ENCODE measurements at places on chromosomes 6 and 20.

- no peak for DNase-seq
Measured at GRCh38 chr6:121951123-121951522, 448.3 kb upstream of the HSF2 start.

DNA sequence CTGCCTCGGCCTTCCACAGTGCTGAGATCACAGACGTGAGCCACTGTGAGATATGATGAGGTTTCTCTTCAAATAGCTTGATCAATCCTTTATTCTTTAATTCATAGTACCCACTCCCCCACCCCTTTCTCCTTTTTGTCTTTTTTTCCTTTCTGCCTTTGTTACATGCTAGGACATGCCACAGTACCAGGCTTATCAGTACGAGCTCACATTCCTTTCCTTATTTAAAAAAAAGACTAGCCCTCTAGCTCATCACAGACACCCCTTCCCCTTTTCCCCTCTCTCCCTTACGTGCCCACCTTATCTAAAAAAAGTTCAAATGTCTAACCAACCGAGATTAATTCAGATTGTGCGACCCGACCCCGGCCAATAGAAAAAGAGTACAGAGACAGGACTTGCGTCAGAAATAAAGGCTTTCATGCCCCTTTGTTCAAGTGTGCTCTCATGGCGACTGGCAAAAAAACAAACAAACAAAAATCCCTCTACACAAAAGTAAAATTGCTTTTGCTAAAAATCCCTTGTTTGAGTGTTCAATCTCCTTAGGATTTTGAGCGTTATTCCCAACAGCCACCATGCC lies 49.2 kb downstream of the MRAP2 start:
- no peak for DNase-seq

- DNase-seq = no peak
Measured at GRCh38 chr20:23232679-23233308, 117.8 kb upstream of the NXT1 start.

GRCh38 chr6:149901444-149902140 lies 3.7 kb upstream of the RAET1E start:
- no peak for DNase-seq

- DNase-seq = peak; percentile 52
Measured at GRCh38 chr20:1225783-1226654, at the start of gene RAD21L1. RAD21L1 (plus strand) TSS chr20:1226044; CDS start chr20:1228454, 2,410 bp downstream.

GRCh38 chr6:77551135-77551534 lies 87.8 kb upstream of the HTR1B start:
- no peak for DNase-seq

DNA sequence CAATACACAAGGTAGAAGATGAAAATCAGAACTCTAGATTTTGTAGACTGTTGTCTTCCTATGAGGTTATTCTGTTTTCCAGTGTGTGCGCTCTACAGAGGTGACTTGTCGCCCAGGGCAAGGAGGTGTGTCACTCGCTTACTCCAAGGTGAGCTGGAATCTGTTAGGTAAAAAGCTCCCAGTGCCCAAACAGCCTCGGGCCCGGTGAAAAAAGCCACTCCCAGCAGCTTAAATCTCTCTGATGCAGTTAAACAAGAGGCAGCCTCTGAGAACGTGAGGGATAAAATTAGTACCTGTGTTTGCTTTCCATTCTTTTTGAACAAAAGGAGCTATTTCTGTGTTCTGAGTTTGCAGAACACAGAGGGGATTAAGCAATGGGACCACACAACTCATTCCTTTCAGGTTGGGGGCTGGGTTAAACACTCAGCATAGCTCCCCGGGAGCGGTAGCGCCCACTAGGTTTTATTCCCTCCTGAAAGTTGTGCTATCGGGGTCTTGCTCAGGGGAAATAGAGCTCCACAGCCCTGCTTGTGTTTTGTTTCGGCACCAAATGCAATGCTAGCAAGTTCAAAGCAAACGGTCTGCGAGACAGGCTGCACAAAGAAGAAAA lies 181.2 kb downstream of the FOXA2 start:
- DNase-seq = no peak

GRCh38 chr6:84150705-84151104 lies 76.7 kb downstream of the CEP162 start:
- no peak for DNase-seq

DNA sequence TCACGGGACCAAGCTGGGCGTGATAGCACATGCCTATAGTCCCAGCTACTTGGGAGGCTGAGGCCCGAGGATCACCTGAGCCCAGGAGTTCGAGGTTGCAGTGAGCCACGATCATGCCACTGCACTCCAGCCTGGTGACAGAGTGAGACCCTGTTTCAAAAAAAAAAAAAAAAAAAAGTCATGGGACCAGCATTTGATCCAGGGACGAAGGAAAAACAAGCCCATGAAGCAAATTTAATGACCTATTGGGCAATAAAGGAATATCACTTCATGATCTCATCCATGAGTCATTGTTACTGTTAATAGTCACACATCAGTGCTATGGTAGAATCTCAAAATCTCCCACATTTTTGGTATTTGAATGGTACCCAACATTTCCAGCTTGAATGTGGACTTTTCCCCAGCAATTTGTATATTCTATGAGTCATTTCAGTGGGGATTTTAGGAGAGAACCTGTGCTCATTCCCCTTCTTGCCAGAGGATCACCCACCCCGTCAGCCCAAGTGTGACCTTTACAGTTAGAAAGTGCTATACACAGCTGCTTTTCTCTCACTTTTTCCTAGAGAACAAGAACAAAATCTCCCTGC lies 8.5 kb upstream of the SOD2 start:
- no peak for DNase-seq

DNA sequence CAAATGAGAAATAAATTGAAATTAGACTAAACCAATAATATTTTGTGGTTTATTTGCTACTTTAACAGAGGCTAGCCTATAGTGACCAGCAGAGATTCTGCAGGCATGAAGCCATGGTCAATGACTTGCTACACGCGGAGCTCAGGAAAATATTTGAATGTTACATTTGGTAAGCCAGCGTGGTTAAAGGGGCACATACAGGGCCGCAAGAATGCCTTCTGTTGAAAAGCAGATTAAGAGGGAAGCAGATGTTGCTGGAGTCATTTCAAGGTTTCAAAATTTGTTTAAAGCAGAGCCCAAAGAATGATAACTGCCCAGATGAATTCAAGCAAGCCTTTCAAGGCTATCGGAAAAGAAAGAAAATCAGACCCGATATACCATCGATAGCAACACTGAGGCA lies 294.3 kb upstream of the MAN1A1 start:
- DNase-seq = no peak

- DNase-seq = no peak
Measured at GRCh38 chr20:22920898-22921297, 114.2 kb upstream of the SSTR4 start.

DNA sequence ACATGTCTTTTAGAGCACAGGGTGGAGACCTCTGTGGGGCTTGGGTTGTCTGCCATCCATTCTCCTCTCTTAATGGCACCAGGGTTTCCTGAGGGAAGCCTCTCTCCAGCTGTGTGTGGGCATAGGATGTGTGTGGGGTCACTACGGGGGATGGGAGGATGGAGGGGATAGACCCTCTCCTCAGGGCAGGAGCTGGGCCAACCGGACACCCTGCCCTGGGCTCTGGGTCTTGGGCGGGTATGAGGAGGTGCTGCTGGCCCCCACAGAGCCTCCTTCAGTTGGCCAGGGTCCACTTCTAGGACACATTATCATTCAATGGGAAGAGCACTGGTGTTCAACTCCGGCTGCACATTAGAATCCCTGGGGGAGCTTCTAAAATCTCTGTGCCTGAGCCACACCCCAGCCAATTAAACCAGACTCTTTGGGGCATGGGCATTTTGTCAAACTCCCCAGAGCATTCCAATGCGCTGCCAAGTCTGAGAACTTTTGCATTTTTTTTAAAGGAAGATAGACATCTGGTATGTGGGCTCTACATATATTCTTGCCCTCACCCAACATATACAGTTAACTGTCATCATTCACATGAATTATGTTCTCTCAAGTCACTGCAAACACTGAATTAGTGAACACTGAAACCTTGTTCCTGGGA lies 38.5 kb downstream of the TRAM2 start:
- no peak for DNase-seq

GRCh38 chr6:109678240-109678639 lies 12.8 kb downstream of the AK9 start:
- no peak for DNase-seq

DNA sequence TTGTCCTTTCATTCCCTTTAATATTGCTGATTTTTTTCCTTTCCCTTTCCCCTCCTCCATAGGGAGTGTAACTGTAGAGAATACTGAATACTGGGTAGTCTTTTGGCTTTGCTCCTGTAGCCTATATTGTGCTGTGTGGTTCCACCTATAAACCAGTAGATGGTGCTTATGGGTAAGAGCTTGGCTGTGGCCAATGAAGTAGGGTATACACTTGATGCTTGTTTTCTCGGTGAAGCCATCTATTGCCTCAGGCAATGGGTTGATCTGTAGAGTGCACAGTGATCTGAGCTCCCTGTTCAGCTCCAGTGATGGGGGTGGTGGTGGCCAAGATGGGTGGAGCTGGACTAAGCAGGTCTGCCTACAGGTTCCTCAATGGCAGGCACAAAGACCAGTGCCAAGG lies 203.3 kb upstream of the IMPG1 start:
- DNase-seq = no peak

GRCh38 chr20:54004445-54004844 lies 65.9 kb downstream of the BCAS1 start:
- DNase-seq = no peak

DNA sequence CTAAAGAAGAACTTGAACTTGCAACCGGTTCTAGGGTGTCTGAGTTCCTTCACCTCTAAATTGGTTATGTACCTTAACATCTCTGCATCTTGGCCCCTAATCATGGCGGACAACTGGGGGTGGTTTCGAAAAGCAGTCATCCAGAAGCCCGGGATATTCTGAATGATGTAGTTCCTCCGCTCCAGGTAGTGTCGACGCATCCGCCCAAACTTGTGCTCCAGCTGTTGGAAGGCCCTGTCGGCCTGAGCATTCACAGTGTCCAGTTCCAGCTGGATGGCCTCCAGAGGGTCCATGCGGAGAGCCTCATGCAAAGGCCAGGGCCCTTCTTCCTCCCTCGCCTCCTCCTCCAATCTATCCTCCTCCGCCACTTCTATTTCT lies 887 bp downstream of the TSPYL1 start:
- no peak for DNase-seq

DNA sequence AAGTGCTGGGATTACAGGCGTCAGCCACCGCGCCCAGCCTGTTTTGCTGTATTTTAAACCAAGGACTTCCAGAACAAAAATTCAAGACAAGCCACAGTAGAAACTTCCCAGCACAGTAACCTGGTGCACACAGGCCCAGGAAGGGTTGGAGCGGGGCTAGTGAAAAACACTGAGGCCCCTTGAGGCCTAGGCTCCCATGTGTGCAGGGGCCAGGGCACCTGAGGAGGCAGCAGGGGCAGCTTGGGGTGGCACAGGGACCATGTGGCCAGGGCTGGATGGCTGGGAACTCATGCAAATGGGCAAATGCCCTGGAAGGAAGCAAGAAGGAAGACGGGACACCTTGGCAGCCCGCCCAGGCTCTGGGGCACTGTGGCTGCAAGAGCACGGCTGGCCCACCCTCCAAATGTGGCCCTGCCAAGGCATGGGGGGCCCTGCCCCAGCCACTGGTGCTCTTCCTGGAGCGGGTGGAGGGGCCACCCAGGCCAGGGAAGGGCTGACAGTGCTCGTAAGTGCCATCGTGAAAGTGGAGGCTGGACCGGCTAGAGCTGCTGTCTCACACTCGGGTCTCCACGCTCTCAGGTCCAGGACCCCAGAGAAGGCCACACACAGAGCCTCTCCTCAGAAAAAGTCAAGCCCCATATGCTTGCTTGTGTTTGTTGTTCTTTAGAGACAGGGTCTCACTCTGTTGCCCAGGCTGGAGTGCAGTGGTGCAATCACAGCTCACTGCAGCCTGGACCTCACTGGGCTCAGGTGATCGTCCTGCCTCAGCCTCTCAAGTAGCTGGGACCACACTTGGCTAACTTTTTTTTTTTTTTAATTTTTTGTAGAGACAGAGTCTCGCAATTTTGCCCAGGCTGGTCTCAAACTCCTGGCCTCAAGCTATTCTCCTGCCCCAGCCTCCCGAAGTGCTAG lies 10.3 kb downstream of the SLC2A4RG start:
- no peak for DNase-seq

DNA sequence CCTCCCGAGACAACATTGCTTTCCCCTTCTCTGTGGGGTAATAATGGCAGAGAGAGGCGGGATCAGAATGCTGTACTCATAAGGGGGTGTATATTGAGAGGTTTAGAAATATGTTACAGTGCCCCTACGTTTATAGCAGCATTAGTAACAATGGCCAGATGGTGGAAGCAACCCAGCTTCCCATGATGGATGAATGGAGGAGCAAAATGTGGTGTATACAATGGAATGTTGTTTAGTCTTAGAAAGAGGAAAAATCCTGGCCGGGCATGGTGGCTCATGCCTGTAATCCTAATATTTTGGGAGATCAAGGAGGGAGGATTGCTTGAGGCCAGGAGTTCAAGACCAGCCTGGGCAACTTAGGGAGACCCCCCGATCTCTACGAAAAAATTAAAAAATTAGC lies 12.9 kb downstream of the BANF2 start:
- DNase-seq = no peak

GRCh38 chr6:30152910-30153610 lies 8.0 kb downstream of the TRIM10 start:
- no peak for DNase-seq

DNA sequence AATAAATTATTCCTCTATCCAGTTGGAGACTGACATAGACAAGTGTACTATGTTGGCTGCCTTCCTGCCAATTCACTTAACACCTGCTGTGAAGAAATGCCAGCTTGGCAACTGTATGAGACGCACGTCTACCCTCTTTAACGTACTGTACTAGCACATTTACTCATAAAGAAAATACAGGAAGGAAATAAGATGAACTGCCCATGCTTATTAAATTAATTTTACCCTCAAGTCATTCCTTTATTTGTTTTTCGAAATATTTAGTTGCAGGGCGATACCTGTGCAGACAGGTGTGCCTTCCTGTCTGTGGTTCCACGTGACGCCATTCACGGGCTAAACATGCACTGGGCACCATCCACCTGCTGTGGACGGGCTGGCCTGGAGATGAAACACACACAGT lies 52.0 kb downstream of the PSMG4 start:
- peak; percentile 23 for DNase-seq

GRCh38 chr6:22579439-22579838 lies 10.1 kb downstream of the HDGFL1 start:
- DNase-seq = no peak

GRCh38 chr20:49561256-49561655 lies 6.7 kb downstream of the PTGIS start:
- no peak for DNase-seq

GRCh38 chr6:144149894-144150709 lies at the start of gene STX11:
STX11 (plus strand) TSS chr6:144150517; CDS start chr6:144186628, 36,111 bp downstream.
- DNase-seq = no peak

GRCh38 chr20:19304389-19304788 lies 91.9 kb downstream of the SLC24A3 start:
- no peak for DNase-seq

- DNase-seq = no peak
Measured at GRCh38 chr6:15554728-15555100, 108.1 kb downstream of the DTNBP1 start.

GRCh38 chr6:118509009-118509617 lies 39.0 kb upstream of the PLN start:
- DNase-seq = peak; percentile 60

GRCh38 chr20:48921168-48921882 lies at the start of gene ARFGEF2:
ARFGEF2 (plus strand) TSS chr20:48921711; CDS start chr20:48921890, 179 bp downstream.
- DNase-seq = peak; percentile 96

All from dorsolateral prefrontal cortex (tissue), 122 donors.